ENCODE measurements at places on chromosomes 2 and 18.
A peak's percentile ranks its signal among the peaks of the same experiment; 100 is the strongest.

DNA sequence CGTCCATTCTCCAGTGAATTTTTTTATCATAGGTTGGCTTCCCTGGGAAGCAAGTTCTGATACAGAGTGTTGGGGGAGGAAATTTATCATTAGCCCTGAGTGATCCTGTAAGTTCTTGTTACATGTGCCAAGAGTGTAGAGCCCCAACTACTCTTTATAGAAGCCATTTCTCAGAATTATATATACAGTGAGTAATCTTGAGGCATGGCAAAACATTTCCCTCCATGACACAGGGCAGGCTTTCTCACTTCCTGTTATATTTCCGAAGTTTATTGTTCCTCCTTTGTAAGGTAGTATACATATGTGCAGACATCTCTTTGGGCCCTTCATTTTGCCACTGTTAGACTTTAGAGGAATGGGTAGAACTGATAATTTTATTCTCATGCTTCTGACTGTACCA lies 484.7 kb upstream of the NRXN1 start:
- no peak for DNase-seq

DNA sequence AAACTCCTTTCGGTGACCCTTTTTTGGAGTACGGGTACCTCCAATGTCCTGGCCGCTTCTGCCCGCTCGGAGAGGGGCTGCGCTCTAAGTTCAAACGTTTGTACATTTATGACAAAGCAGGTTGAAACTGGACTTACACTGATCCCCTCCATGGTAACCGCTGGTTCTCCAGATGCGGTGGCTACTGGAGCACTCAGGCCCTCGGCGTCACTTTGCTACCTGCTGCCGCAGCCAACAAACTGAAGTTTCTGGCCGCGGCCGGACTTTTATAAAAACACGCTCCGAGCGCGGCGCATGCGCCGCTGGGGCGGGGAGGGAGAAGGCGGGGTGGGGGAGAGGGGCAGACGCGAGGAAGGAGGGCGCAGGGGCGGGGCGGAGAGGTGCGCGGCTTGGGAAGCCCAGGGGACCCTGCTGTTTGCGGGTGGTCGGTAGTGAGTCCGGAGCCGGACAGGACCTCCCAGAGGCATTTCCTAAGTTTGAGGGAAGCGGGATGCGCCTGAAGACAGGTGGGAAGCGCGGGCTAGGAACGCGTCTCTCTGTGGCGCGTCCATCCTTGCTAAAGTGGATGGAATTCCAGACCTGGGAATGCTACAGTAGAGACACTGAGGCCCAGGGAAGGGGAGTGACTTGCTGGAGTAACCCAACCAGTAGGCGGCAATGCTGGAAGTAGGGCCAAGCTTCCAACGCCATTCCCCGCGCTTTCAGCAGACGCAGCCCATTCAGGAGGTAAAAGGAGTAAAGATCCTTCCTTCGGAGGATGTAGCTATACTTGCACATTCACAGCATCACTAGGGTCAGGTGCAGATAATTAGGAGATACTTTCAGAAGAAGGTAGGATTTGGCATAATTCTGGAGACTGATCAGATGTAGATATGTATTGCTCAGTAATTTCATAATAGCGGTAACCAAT lies at the start of gene CXCR4:
Gene CXCR4, minus strand, starts transcription at position 241 of the 910 bp plus-strand sequence. Its CDS starts 89 bp downstream, at position 152.
- DNase-seq: peak; percentile 23

DNA sequence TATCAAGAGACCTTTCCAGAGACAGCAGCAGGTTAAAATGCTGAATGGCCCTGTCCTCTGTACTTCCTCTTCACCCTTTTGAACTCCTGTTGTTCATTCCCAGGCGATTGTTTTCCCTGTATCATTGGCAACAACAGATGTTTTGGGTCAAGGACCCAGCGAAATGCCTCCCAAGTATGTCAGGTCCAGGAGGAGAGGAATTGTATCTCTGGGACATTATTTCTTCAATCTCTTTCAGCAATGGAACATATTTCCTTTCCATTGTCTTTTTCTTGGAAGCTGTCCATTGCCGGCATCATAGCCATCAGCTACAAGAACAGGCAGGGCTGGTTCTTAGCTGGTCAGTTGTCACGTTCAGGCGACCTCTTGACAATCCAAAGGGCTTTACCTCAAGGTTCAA lies 76.2 kb downstream of the NRP2 start:
- DNase-seq: no peak

DNA sequence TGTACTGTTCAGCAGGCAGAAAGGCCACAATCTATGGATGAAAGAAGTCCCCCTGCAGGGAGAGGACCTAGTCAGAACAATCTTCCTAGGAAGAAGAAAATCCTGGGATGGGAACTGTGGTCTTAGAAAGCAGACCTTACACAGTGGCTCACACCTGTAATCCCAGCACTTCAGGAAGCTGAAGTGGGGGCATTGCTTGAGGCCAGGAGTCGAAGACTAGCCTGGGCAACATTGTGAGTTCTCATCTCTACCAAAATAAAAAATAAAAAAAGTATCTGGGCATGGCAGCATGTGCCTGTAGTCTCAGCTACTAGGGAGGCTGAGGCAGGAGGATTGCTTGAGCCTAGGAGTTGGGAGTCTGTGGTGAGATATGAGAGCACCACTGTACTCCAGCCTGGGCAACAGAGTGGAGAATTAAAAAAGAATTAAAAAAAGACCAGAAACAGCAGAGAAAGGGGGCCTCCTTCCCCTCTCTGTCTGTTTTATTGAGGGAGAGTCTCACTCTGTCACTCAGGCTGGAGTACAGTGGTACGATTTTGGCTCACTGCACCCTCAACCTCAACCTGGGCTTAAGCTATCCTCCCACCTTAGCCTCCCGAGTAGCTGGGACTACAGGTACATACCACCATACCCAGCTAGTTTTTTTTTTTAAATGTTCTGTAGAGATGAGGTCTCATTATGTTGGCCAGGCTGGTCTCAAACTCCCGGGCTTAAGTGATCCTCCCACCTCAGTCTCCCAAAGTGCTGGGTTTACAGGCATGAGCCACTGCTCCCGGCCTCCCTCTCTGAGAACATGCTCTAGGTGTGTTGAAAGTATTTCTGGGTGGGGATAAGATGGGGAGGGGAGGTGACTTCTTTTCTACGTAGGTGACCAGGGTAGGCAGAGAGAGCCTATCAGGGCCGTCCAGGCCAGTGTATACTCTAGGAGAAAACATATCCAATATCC lies 7.4 kb downstream of the RHOB start:
- no peak for DNase-seq

- DNase-seq: no peak
Measured at GRCh38 chr18:51251625-51252024, 54.1 kb upstream of the MEX3C start.

- no peak for DNase-seq
Measured at GRCh38 chr2:43174368-43174916, 52.0 kb downstream of the ZFP36L2 start.

GRCh38 chr2:143928613-143929012 lies 591.3 kb downstream of the ZEB2 start:
- DNase-seq: no peak

- no peak for DNase-seq
Measured at GRCh38 chr18:3753106-3753505, 303.1 kb downstream of the TGIF1 start.

GRCh38 chr2:62814123-62814522 lies 108.6 kb downstream of the EHBP1 start:
- DNase-seq: no peak

GRCh38 chr18:58967751-58968254 lies 103.1 kb downstream of the ZNF532 start:
- no peak for DNase-seq

GRCh38 chr2:143132355-143132754 lies 3.1 kb downstream of the ARHGAP15 start:
- DNase-seq: no peak

- DNase-seq: no peak
Measured at GRCh38 chr2:37357069-37357468, 12.6 kb downstream of the QPCT start.

- no peak for DNase-seq
Measured at GRCh38 chr2:157842106-157842879, 33.8 kb downstream of the ACVR1 start.

DNA sequence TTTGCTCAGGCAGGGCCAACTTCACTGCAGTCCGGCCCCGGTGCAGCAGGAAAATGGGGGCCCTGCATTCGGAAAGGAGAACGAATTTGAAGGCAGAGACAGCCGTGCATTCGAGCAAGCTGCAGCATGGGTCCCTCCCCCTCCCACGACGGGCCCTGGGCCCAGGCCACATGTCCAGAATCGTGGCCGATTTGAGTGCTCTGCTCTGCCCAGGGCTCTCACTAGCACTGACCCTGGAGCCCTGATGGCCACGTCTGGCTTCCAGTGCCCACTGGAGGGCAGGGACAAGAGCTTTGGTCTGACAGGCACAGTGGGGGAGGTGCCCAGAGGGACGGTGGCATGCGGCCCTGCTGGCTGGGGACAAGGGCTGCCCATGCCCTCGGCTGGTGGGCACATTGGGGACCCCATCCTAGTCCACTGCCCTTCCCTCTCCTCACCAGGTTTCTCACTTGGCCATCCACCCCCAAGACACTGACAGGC lies 14.4 kb upstream of the KLHL30 start:
- DNase-seq: no peak

GRCh38 chr2:166802475-166802874 lies 85.8 kb upstream of the XIRP2 start:
- DNase-seq: no peak

GRCh38 chr2:69163556-69163955 lies 150.6 kb downstream of the ANTXR1 start:
- no peak for DNase-seq

DNA sequence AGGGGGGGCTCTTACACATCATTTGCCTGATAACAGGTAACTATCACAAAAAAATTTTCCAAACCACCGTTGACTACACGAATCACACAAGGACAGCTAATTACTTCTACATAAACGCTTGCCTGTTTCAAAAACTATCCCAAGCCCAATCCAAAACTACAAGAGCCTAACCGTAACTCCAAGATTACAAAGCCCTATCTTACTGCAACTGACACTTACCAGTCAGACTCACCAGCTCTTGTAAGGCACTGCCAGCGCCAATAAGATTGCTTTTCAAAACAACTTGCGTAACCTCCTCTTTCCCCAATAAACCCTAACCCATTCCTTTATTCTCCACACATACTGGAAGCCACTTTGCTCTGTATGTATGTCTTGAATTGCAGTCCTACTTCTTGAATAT lies 148.4 kb downstream of the NBAS start:
- no peak for DNase-seq
